ENCODE measurements at places on chromosomes 5 and 9.

- DNase-seq = no peak
These were observed 5.3 kb upstream of the NDUFS4 start for GRCh38 chr5:53555160-53555559.

- no peak for DNase-seq
These were observed 205.2 kb upstream of the MAP3K1 start for GRCh38 chr5:56610093-56610698.

GRCh38 chr5:111859031-111859430 is 102.0 kb upstream of the NREP start:
- DNase-seq = no peak

DNA sequence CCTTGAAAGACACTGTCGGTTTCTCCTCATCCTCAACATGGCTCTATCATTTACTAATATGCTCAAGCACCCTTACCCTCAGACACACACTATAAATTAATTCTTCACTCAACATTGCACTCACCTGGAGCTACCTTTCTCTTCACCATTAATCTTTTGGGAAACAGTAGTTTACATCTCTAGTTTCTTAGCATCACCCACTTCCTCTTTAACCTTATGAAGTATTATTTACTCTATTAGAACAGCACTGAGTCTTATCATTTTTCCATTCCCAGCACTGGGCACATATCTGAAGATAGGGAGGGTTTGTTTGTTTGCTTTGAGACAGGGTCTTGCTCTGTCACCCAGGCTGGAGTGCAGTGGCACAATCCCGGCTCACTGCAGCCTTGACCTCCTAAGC is 213.5 kb downstream of the SMARCA2 start:
- no peak for DNase-seq

GRCh38 chr9:95772320-95773052 is 103.0 kb upstream of the ERCC6L2 start:
- DNase-seq = no peak

- no peak for DNase-seq
These were observed 448.9 kb upstream of the ZNF462 start for GRCh38 chr9:106414042-106414441.

DNA sequence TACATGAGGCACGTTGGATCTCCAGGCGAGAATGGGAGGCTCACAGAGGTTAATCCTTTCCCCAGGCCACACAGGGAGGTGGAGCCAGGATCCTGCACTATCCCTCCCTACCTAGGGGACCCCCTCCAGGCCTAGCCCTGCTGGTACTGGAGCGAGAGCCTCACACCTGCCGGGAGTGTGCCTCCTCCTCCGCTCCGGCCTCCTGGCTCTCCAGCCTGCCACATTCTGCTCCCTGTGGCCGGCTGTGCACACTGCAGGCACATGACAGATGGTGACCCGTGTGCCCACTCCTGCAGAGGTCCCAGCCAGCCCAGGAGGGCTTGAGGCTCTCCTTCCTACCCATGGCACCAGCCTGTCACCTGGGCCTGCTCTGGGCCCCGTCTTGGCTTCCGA is 93.4 kb downstream of the RXRA start:
- DNase-seq = no peak

DNA sequence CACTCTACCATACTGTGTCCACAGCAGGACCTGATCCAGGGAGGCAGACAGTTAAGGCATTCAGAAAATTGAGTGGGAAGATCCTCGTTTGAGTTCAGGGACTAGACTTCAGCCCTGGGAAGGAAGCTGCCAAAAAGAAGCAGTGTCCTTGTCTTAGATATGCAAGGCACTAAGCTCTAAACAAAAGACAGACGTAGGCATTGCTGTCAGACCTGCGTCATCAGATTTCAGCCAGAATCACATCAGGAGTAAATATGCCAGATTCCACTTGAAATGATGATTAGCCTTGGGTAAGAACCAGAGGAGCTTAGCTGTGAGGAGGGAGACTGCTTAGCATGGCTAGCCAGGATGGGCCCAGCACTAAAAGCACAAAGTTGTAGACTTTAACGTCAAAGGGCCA is 56.7 kb downstream of the MAMDC2 start:
- DNase-seq = no peak

Measured in CD4-positive, alpha-beta T cell treated with Interleukin-6 at 100 ng/mL for 8 hours (primary cell).